ENCODE measurements at places on chromosomes 5 and 9.

- no peak for DNase-seq
Observed at GRCh38 chr9:21681641-21682040, 120.8 kb upstream of the MTAP start.

DNA sequence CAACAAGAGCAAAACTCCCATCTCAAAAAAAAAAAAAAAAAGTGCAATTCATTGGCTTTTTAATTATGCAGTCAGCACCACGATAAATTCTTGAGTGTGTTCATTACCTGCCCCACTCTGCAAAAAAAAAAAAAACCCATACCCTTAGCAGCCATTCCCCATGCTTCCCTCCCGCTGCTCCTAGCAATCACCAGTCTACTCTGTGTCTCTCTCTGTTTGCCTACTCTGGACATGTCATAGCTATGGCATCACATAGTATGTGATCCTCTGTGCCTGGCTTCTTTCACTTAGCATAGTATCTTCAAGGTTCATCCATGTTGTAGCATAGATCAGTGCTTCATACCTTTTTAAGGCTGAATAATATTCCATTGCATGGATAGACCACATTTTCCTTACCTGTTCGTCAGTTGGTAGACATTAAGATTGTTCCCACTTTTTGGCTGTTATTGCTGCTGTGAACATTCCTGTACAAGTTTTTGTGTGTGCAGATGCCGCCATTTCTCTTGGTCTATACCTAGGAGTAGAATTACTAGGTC, 7.0 kb upstream of the PRR7 start:
- DNase-seq: no peak

DNA sequence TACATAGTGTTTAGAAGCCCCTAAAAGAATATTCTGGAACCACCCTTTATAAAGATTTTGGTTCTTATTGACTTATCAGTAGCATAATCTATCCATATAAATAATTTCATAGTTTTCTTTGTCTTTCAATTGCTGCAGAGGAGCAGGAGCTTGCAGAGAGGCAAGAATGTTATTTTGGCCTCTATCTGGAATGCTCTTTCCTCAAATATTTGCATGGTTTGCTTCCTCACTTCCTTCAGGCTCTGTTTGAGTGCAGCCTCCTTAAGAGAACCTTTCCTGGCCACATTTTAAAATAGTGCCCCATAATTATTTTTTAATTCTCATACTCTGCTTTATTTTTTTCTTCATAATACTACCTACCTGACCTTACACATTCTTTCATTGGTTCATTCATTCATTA, 1.5 kb downstream of the C5 start:
- DNase-seq: no peak

DNA sequence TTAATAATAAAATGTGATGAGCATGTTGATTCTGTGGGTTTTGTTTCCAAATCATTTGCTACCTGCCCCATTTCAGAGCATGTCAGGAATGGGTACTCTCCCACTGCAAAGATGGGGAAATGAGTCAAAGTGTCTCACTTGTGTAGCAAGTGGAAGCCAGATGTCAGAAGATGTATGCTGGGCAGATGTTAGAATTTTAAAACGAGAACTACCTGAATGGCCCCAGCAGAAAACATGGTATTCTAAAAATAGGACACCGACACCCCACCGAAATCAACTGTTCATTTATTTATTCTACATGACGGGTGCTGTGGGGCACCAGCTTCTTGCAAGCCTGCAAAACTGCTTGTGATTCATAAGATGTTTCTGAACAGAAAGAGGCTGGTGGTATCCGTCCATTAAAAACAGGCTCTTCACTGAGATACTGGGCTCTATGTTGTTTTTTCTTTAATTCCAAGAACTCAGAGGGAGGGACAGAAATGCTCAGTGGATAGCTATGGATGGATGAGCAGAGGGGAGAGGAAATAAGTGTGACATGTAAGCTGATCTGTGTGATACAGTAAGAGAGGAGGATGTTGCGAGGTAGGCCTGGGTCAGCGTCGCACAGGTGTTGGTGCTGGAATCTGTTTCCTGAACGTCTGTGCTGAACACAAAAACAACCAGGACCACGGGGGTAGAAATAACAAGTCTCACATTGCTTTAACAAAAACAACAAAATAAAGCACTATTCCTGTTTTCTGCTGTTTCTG, 157.2 kb downstream of the EFNA5 start:
- no peak for DNase-seq

DNA sequence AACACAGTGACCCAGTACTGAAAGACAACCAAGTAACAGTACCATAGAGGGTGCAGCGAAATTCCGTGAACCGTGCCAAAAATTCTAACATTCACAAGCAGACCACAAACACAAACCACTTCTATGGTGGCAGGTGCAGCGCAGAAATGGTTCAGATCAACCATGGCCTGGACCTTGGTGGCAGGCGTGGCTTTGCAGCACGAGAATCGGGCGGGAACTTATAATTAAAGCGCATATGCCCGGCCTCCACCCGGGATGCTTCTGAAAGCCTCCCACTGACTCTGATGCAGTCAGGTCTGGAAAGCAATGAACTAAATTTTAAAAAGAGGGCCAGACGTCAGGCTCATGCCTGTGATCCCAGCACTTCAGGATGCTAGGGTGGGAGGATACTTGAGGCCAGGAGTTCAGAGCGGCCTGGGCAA, 68.0 kb upstream of the TBC1D9B start:
- DNase-seq: no peak

- DNase-seq: no peak
Observed at GRCh38 chr9:77785341-77785740, 137.2 kb upstream of the GNA14 start.

DNA sequence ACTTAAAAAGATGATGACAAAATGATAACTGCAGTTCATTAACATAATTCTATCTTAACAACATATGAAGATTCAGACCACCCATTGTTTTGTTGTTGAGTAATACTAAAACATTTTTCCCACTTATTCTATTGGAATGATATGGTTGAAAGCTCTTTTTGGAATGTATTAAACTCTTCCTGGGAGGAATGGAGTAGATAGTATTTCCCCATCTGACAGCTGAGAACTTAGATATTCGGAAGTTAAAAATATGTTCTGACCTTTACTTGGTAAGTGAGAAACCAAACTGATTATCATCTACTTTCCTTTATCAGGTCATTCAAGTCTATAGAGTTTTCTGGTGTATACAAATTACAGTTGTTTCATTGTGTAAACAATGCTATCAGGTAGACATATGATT, 452.9 kb downstream of the CSNK1G3 start:
- DNase-seq: no peak

- no peak for DNase-seq
Observed at GRCh38 chr9:20256284-20256948, 365.9 kb downstream of the MLLT3 start.

- DNase-seq: no peak
Observed at GRCh38 chr9:92656537-92656925, 13.4 kb downstream of the IPPK start.

GRCh38 chr5:43415935-43416802, 4.0 kb upstream of the CCL28 start:
- DNase-seq: no peak

- no peak for DNase-seq
Observed at GRCh38 chr9:114385397-114386181, 2.2 kb downstream of the AKNA start.

DNA sequence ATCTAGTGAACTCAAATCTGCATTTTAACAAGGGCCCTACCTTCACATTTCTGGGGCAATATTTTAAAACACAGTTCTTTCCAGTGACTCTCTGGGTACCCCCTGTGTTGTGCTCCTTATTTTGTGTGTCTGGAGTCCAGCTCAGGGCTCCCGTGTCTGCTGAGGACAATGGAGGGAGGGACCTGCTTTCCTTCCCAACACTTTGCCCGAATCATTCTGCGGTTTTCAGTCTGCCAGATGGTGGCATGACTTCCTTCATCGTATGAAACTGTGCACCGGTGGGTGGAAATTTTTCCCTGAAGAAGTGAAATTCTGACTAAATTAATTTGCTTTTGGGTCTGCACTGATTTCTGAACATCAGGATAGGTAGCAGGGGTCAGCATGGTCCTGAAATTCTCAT, 153.6 kb upstream of the CD180 start:
- DNase-seq: no peak

GRCh38 chr9:1427875-1428274, 377.7 kb downstream of the DMRT2 start:
- no peak for DNase-seq

DNA sequence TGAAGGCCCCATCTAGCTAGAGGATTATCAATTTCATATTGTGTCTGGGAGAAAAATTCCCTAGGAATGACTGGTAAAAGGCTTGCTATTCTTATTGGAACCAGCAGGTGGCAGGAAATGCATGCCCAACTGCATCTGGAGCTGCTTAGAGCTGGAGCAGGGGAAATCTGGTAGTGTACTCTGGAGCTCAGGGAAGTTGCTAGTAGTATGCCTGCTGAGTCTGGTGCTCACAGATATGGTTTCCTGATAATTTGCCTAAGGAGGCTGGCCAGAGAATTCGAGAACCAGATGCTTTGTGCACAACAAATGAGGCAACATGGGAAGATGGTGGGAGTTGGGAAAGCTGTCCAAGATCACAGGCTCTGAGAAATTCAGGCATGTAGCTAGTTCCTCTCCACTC, 53.7 kb downstream of the G3BP1 start:
- no peak for DNase-seq

- no peak for DNase-seq
Observed at GRCh38 chr9:126616521-126616976, 2.8 kb downstream of the LMX1B start.

GRCh38 chr5:2353211-2353610, 398.3 kb downstream of the IRX2 start:
- no peak for DNase-seq

DNA sequence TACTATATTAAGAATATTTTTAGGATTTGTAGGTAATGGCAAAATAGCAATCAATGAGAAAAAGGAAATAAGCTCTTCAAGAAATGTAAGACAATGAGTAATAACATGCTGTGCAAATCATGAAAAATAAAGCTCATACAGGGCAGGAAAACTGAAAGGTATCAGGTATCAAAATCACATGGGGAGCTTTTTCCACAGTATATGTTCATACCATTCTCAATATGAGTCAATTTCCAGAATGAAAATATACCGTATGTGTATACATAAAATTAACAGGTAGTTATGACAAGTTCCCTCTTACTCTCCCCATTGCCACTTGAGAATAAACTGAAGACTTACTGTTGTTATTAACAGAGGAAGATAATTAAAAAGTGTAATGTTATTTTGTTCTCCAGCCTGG, 35.9 kb downstream of the EFCAB9 start:
- no peak for DNase-seq

- DNase-seq: no peak
Observed at GRCh38 chr9:8694983-8695588, 895.5 kb upstream of the DMAC1 start.

DNA sequence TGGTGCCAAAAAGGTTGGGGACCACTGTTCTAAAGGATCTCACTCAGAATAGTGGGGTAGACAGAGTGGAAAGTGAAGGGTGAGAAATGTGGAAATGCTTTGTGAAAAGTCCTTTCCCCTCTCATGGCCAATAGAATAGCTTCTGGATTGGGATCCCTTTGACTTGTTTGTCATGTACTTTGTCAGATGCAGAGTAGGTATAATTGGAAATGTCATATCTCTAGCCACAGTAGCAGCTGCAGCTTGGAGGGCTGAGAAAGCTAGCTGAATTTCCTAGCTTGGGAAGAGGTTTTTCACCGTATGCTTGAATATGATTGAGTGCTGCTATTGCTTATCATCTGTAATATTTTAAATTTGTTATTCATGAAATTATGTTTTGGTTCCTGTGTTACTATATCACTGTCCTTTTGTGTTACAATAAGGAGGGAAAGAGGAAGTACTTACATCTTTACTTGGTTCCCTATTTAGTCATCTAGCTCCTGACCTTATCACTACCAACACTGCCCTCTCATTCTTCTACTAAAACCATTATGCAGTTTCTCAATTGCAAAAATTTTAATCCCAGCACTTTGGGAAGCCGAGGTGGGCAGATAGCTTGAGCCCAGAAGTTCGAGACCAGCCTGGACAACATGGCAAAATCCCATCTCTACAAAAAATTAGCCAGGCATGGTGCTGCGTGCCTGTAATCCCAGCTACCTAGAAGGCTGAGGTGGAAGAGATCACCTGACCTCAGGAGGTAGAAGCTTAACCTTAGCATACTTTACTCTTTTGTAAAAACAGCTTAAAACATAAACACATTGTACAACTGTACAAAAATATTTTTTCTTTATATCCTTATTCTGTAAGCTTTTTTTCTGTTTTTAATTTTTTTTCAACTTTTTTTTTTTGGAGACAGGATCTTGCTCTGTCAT, 12.4 kb downstream of the SLC30A5 start:
- no peak for DNase-seq

DNA sequence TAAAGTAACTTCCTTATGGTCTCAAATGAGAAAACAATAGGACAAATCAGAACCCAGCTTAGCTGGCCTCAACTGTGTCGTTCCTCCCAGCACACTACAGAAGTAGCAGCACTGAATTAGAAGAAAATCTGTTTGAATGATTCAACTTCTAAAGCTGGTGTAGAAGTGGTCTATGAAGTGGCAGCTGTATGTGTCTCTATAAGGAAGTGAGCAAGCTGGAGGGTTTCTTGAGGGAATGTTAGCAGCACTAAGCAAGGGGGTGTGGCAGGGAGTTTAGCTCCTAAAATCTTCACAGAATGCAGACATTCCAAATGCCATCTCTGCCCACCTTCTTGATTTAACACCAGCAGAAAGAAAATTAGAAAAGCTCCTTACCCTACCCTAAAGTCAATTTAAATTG, 4.1 kb downstream of the KLF9 start:
- DNase-seq: no peak

- no peak for DNase-seq
Observed at GRCh38 chr5:40312205-40312604, 367.5 kb upstream of the PTGER4 start.

GRCh38 chr5:113123618-113124017, 147.0 kb downstream of the DCP2 start:
- no peak for DNase-seq

DNA sequence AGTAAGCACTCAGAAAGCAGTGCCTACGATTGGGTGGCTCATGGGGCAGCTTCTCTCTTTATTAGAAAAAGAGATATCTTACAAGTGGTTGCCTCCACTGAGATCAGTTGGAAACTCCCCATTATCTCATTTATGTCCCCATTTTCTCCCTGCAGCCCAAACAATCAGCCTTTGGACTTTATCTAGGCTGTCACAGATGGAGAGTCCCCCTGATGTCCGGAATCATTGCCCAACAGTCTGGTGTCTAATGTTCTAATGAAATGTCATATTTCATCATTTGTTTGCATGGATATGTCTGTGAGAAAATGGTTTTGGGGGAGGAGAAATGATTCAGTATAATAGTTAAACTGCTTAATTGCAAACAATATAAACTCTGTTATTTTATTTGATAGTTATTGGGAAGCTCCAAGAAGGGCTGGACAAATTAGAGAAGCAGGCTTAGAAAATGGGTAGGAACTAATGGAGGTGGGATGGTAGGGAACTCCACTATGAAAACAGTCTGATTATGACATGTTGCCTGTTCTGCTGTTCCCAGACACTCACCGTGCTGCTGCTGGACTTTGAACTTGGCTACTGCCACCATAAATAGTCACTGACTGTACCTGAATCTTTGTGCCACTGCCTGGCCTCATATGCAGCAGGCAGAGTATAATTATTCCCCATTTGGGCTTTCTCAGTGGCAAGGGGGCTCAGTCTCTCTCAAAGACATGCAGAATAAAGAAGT, 38.3 kb upstream of the SMAD5 start:
- DNase-seq: no peak

GRCh38 chr9:125912667-125913066, 165.5 kb downstream of the PBX3 start:
- no peak for DNase-seq

Measured in cortex of kidney (tissue), 1 donor.